ENCODE measurements at places on chromosomes 1 and 21. TPM values are rescaled to one million over a fixed set of nuclear protein-coding genes. Genes with fewer than 3 reads are reported as not detected.

CRTC2 gene
- total RNA-seq, result 157 TPM

- DNase-seq, result no peak
These were observed 43.7 kb upstream of the PSEN2 start for GRCh38 chr1:226826479-226827261.

DNA sequence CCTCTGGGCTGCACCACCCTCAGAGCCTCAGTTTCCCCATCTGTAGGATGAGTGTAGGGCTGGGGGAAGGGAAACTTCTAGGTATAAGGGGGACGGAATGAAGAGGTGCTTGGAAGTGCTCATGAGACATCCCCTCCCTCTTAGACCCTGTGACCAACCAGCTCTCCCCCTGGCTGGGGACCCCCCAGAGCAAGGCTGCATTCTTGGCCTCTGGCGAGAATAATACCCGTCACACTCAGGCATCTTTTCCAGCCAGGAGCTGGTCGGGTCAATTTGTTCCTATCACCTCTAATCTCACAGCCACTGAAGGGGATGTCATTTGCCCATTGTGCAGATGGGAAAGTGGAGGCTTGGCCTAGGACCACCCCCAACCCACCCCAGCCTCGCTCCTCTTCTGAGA, 443.0 kb downstream of the PTPRU start:
- DNase-seq, result no peak

- DNase-seq, result no peak
These were observed 7.9 kb upstream of the A3GALT2 start for GRCh38 chr1:33328817-33329216.

All from naive thymus-derived CD4-positive, alpha-beta T cell (primary cell).